T-helper 1 cell (primary cell): ENCODE measurements at places on chromosomes 3 and 15.

GRCh38 chr3:30225021-30225420, 381.4 kb upstream of the TGFBR2 start:
- no peak for DNase-seq

GRCh38 chr3:113193719-113194118, 17.6 kb upstream of the BOC start:
- DNase-seq, result no peak

DNA sequence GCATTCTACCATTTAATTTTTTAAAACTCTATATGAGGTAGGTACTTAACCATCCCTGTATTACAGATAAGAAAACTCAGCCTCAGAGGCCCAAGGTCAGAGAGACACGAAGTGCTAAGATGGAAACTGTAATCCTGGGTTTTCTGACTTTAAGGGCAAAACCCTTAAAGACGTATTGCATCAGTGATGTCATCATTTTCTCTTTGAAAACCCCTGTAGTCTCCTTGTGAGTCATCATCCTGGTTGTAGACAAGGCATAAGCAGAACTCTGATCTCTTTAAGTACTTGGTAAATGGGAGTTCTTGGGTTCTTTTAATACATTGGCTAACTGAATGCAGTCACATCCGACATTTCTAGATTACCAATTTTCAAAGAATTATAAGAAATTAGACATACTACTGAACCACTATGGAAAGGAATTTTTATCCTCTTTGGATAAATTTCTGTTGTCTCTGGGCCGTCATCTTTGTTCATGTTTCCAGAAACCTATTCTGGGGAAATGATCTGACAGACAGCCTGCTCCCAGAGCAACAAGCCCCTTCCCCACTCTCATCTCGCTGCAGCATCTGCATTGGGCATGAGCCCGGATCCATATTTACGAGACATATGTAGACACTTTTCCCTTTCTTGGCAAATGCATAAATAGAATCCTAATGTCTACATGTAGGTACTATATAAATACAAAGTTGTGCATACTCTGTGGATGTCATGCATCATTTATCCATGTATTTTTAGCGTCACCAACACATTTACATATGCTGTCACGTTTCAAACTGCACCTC, 48.7 kb upstream of the MDFIC2 start:
- no peak for DNase-seq

DNA sequence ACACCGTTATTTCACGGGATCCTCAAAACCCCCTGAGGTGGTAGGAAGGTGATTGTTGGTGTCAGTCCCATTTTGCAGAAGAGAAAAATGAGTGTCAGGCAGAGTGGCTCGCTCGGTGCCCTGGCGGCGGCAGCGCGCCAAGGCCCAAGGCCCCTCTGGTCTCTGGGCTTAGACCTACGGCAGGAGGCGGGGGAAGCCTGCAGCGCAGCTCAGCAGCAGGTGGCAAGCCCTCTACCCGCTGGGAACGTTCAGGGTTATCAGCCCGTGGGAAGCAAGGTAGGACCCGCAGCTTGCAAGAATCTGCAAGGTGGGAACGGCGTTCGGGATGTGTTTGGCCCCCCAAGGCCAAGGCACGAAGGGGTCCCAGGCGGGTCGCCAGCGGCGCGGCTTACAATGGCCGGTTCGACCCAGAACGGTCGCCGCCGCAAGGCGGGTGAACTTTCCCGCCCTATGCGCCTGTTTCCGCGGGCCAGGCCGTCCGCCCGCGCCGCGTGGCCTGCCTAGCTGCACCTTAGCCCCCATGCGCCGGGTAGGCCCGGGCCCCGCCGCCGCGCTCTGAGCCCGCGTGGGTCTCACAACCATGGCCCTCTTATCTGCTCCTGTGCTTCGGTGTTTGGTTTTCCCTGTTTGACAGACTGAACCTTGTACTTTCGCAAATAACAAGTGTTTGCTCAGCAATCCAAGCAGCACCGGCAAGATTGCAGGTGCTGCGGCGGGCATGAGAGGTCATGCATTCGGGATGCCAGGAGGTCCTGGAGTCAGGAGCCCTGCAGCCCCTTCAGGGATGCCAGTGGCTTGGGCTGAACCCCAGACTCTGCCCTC, 39.7 kb downstream of the CCNL1 start:
- DNase-seq, result no peak

DNA sequence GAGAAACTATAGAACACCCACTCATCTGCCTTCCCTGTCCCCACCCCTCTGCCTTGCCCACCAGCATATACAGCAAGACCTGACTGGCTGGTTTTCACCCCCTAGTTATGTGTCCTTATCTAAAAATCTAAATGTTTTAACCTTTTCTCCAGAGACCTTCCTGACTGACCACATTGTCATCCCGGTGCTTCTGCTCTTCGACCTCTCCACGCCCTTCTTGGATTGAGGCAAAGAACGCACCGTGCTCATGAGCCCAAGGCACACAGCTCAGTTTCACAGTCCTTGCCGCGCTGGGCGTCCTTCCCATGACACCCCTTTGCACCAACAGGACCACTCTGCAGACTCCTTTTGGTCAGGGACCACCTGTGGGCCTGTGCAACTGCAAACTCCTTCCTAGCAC, 62.7 kb downstream of the B3GNT5 start:
- DNase-seq, result no peak
